ENCODE measurements at places on chromosomes 1 and 21. TPM values are rescaled to one million over a fixed set of nuclear protein-coding genes. Genes with fewer than 3 reads are reported as not detected.

Gene PTCH2
- total RNA-seq = 1.4 TPM

Gene ETV3L
- not detected for total RNA-seq

Gene ANKRD65
- 1.4 TPM for total RNA-seq

Gene CD48
- 1.1 TPM for total RNA-seq

Gene C1orf87
- total RNA-seq = 0.31 TPM

Gene LRRC8C
- total RNA-seq = 8.4 TPM

Gene OR2L3
- 1.2 TPM for total RNA-seq

Gene CREG1
- 45.4 TPM for total RNA-seq

Gene ECM1
- total RNA-seq = 0.94 TPM

Gene ORC1
- total RNA-seq = 0.94 TPM

DNA sequence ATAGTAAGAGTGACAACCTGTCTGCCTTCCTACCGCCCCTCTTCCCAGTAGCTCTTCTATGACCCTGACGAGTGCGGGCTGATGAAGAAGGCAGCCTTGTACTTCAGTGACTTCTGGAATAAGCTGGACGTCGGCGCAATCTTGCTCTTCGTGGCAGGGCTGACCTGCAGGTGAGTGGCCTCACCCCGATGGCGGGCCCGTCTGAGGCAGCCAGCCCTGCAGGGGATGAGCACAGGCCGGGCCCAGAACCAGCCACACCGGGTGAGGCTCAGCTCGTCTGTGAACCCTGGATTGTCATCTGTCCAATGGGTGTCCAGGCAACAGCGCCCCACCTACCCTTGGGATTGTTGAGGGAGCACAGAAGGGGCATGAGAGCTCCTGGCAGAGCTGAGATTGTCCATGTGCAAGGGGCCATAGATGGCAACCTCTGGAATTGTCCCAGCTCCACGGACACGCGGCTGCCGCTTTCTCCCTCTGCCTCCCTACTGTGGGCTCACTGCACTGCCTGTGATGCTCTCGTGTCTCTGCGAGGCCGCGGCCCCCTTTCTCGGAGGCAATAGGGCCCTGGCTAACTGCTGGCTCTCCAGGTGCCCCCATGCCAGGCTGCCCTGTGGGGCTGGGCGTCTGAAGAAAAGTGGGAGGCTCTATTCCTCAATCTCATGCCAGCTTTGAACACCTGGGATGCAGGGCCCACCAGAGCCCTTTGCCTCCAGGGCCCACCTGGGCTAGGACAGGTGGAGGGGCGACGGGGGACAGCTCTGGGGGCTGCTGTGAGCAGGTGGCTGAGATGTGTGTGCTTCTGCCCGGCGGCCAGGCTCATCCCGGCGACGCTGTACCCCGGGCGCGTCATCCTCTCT lies 50.0 kb upstream of the LRRC3 start:
- DNase-seq = no peak

GRCh38 chr21:40381111-40381510 lies 465.8 kb downstream of the DSCAM start:
- DNase-seq = no peak

GRCh38 chr1:109981004-109981335 lies 3.6 kb upstream of the AHCYL1 start:
- DNase-seq = no peak

- no peak for DNase-seq
Measured at GRCh38 chr1:230401101-230401500, 25.0 kb downstream of the PGBD5 start.

GRCh38 chr1:26145041-26145959 lies 13.6 kb upstream of the FAM110D start:
- peak; percentile 58 for DNase-seq

- peak; percentile 30 for DNase-seq
Measured at GRCh38 chr1:89525169-89525855, 683 bp downstream of the LRRC8B start.

DNA sequence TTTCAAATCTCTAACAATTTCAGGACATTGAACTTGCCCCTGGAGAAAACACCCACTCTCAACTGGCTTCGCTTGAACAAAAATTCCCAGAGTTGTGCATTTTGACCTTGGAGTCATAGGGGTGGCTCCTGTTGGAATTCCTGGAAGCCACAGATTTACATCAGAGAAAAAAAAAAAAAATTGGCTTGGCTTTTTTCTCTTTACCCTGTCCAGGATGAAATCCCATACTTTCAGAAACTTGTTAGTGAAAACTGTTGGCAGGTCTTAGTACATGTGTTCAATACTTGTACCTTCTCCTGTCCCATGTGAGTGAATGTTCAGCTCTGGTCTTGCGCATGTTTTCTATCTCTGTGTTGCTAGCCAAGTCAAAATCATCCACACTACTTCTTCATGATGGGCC lies 228.8 kb downstream of the TGFB2 start:
- DNase-seq = no peak

DNA sequence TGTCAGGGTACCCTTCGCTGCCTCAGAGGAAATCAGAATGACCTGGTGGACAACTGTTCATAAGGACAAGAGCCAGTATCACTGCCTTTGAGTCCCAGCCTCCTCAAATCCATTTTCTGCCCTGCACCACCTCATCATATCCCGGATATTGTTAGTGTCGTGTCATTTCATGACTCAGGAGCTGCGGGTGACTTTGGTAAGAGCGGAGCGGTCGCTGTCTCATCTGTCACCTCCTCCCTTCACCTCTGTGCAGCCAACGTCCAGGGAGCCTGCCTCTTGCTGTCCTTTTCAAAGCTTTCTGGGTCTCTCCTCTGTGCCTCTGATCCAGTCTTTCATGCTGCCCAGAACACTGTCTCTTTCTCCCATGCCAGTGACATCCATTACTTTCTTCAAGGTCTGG lies 7.0 kb upstream of the C1orf198 start:
- no peak for DNase-seq

GRCh38 chr1:160056648-160057169 lies 13.3 kb downstream of the KCNJ10 start:
- no peak for DNase-seq

- no peak for DNase-seq
Measured at GRCh38 chr1:21518774-21519455, 9.7 kb downstream of the ALPL start.

- no peak for DNase-seq
Measured at GRCh38 chr1:30516485-30516858, 206.9 kb downstream of the MATN1 start.

- DNase-seq = no peak
Measured at GRCh38 chr21:16642353-16642752, 870.5 kb upstream of the CXADR start.

DNA sequence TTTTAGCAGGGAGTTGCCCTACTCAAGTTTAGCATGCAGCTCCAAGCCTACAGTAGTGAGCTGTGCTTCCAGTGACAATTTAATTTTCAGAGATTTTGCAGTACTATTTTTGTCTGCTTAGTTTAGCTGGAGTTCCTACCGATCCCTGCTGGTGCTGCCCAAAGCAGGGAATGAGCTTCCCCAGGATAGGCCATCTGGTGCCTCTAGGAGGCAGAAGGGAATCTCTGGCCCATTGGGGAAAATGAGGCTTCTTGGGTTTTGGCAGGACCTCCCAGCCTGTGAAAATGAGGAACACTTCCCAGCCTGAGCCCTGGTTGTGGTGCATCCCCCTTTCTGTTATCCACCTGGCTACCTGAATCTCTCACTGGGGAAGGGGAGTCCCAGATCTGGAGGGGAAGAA lies 149.2 kb downstream of the RASAL2 start:
- no peak for DNase-seq

DNA sequence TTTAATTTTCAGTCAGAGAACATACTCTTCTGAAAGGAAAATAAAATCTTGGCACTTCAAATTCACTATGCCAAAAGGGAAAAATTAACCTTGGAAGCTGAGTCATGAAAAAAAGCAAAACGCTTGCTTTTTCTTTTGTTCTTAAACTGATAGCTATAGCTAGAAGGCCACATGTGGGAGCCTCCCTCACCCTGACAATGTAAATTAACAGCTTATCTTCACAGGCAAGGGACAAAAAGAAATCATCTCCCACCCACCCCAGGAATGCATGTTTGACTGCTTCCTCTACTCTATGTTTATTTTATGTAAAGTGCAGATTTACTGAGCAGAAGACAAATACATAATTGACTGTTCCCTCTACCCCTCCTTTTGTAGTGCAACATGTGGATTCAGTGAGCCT lies 38.0 kb downstream of the EBNA1BP2 start:
- DNase-seq = no peak

DNA sequence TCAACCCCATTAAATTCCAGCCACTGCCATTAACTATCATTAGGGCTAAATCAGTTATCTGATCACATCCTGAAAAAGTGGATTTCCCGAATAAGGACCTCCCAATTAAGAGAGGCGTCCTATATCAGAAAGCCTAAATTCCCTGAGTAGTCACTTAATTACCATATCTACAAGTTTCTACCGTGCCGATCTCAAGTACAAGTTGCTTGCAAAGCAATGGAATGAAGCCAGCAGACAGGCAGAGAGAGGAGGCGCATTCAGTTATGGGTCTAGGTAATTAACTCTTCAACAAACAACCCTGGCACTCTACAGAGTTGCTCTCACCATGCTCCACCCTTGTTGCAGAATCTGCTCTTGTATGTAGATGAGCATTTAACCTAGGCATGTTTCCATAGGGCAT lies 494.6 kb upstream of the RUNX1 start:
- DNase-seq = no peak

- peak; percentile 2 for DNase-seq
Measured at GRCh38 chr1:219666242-219666641, 53.3 kb upstream of the ZC3H11B start.

- DNase-seq = peak; percentile 35
Measured at GRCh38 chr1:229557913-229558414, 543 bp downstream of the ABCB10 start.

- DNase-seq = no peak
Measured at GRCh38 chr21:35229290-35229689, 180.2 kb upstream of the RUNX1 start.

DNA sequence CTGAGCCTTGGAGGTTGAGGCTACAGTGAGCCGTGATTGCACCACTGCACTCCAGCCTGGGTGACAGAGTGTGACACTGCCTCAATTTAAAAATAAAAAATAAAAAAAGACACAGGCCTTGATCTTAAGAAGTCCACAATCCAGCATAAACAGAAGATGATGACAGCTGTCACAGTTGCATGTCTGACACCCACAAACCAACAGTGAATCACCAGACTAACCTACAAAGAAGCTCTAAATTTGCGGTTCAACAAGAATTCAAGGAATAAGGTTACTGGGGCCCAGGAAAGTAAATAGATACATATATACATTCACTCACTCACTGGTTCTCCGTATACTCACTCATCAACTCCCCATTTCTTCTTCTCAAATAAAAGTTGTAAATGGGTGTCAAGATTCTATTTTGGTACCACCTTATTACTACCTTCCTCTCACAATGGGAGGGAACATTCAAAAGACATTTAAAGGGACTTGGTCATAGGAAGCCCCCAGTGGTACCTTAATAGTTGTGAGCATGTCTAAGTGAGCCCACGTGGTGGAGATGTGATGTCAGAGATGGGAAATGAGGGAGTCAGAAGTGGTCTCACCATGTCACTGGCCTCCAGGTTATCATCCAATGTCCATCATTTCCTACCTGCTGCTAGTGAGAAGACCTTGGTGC lies 66.9 kb upstream of the PRDX6 start:
- DNase-seq = no peak

- no peak for DNase-seq
Measured at GRCh38 chr21:15928196-15928595, 198.4 kb downstream of the USP25 start.

DNA sequence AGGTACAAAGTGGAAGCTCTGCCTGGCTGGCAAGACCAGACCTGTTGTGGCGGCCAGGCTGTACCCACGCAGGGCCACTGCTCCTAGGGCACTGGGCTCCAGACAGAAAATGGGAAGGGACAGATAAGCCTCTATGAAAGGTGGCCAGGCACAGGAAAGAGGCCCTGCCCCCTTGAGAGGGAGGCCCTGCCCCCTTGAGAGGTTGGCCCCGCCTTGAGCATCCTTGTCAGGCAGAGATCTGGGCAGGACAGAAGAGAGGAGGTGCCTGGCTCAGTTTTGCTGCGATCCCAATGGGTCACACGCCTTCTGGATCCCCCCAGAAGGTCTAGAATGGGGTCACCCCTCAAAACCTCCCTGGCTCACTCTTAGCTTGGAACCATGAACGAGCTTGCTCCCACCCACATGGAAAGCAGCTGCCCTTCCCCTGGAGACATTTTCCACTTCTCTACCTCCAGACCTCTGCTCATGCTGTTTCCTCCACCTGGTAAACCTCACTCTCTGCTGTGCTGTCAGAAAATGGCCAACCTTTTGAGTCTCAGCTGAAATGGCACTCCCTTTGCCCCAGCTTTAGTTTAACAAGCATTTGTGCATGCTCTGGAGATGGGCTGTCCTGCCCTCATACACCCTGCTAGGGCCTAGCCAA lies 17.5 kb upstream of the ECE1 start:
- DNase-seq = no peak

DNA sequence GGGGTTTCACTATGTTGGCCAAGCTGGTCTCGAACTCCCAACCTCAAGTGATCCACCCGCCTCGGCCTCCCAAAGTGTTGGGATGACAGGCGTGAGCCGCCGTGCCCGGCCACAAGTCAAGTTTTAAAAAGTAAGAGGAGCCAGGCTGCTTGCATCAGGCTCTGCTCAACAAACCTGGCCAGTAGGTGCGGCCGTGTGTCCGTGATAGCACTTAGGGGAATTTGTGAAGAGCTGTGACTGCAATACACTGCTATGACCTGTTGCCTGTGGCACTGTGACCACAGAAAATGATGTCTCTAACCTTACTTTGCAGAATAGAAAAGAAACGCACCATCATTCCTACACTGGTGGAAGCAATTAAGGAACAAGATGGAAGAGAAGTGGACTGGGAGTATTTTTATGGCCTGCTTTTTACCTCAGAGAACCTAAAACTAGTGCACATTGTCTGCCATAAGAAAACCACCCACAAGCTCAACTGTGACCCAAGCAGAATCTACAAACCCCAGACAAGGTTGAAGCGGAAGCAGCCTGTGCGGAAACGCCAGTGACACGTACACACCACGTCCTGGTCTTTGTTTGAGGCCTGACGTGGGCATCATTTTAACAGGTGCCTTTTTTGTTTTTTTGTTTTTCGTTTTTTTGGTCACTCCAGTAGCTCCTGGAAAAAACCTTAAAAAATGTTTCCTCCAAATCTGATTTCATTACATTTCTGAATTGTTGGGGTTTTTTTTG lies 16.7 kb downstream of the C1orf174 start:
- DNase-seq = no peak

DNA sequence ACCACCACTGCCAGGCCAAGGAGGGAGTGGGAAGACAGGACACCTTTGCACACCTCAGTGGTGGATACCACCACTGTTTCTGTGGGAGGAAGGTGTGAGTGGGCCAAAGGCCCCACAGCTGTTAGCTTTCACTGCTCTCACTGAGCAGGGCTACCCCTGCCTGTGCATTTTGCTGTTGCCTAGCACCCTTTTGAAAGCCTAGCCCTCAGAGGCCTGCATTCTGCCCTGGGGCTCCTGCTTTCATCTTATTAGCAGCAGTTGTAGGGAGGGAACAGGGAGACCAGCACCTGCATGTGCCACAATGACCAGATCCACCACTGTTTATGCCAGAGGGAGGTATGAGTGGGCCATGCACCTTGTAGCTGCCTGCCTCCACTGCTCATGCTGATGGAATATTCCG lies 110.9 kb upstream of the C21orf91 start:
- DNase-seq = no peak

DNA sequence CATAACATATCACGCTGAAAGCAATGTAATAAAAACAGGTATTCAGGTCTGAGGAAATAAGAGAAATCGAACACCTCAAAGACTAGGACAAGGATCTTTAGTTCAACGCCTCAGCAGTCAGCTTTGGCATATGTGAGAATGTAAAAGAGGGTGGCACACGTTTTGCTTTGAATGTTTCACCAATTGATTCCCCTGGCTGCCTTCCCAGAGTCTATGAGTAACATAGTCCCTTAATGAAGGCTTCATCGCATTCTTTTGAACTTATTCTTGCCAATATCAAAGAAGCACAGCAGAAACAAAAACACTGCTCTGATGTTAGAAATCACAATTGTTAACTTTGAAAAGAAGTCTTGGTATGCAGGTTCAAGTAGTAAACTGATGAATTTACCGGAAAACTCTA lies 764.8 kb downstream of the ADGRL2 start:
- DNase-seq = no peak
